ENCODE measurements at places on chromosomes 1 and 21.
A peak's percentile ranks its signal among the peaks of the same experiment; 100 is the strongest.

DNA sequence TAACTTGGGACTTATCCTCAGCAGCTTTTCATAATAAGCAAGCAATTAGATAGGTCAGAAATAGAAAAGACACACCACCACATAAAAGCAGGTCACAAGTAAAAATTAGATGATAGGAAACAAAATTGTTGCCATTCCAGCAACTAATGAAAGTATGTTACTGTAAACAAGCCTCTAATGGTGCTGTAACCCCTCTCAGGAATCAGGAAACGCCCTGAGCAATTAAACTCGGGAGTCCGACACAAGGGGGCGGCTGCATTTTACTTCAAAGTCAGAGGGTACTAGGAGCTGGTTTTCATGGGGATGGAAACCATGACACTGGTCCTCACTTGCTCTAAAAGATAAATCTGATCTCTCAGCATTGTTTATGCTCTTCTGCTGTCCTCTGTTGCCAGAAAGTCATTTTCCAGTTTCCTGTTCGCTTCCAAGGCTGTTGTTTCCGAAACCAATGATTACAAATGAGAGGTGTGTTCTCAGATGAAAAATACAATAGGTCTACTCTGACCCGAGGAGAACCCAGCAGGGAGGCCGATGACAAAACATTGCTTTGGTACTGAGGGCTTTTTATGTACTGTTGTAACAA, 93.4 kb downstream of the TGFBR3 start:
- no peak for DNase-seq

- DNase-seq, result no peak
These were observed 496.6 kb downstream of the DPYD start for GRCh38 chr1:97424209-97424608.

DNA sequence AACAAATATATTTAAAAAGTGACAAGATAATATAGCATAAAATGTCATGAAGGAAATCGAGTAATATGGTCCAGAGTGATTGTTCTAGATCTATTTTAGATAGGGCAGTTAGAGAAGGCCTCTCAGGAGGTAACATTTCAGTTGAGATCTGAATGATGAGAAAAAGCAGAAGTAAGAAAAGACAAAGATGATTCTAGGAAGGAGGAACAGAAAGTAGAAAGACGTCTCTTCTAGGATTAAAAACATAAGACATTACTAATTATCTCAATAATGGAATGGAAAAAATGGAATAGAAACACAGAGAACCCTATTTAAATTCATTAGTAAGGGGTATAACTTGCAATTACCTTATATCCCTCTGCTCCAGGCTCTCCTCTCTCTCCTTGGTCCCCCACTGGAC, 130.0 kb upstream of the ZNHIT6 start:
- DNase-seq, result no peak

DNA sequence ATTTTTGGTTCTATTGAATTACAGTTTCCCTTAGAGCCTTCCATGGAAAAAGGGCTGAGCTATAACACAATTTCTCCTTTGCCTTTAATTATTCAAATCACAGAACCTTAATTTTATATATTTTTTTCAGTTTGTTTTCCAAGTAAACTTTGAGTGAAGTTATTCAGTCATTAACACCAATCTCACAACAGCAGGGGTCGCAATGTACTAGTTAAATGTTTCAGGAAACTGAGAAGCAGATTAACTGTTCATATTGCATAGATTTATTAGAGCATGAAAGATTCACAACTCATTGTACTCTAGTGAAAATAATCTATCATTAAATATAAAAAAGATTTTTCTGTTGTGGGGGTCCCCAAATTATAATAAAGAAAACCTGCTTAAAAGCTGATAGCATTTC, 64.1 kb downstream of the KIFAP3 start:
- no peak for DNase-seq

GRCh38 chr1:157310401-157310800, 172.2 kb upstream of the ETV3 start:
- no peak for DNase-seq

- no peak for DNase-seq
These were observed 215.4 kb downstream of the PBX1 start for GRCh38 chr1:164774413-164774812.

DNA sequence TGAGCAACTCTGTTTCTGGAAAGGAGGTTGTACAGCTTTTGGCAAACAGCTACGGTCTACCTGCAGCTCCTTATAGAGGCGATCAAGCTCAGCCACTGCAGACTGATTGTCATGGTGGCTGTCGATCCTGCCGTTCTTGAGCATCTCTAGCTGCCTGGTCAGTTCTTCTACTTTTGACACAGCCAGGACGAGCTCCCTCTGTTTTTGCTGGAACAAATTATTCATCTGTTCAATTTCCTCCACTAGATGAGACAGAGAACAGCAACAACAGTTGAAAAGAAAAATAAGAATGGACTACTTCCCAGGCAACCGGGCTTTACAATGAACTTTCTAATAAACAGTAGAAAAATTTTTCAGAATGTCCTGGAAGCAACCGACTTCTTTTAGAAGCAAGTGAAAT, 42.5 kb downstream of the TP53BP2 start:
- no peak for DNase-seq

DNA sequence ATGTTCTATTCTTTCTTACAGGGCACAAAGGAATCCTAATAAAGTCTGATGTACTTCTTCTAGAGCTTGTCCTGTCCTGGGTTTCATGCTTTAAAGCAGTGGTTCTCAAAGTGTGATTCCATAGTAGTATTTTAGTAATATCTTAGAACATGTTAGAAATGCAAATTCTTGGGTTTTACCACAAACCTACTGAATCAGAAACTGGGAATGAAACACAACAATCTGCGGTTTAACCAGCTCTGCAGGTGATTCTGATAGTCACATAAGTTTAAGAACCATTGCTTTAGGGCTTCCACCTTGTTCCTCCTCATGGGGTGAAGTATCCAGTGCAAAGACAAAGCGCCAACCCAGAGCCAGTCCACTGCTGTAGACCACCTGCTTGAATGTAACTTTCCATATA, 41.1 kb downstream of the NGF start:
- no peak for DNase-seq

DNA sequence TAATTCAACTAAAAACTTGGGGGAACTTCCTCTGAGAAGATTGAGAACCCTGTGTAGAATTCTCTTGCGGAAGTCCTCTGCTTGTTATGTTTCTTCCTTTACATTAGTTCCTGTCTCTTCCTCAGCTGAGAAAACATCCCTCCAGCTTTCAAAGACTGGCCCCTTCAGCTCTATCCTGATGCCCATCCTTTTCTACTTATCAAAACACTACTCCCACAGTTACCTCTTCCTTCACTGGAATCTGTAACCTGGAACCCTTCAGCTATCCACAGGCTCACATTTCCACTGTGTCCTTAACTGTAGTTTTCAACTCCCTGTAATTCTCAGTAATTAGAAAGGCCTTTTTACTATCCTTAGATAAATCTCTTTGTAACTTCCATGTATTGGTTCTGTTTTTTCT, 6.0 kb upstream of the DEDD start:
- DNase-seq, result no peak

- DNase-seq, result no peak
These were observed 58.6 kb upstream of the TNR start for GRCh38 chr1:175801979-175802378.

DNA sequence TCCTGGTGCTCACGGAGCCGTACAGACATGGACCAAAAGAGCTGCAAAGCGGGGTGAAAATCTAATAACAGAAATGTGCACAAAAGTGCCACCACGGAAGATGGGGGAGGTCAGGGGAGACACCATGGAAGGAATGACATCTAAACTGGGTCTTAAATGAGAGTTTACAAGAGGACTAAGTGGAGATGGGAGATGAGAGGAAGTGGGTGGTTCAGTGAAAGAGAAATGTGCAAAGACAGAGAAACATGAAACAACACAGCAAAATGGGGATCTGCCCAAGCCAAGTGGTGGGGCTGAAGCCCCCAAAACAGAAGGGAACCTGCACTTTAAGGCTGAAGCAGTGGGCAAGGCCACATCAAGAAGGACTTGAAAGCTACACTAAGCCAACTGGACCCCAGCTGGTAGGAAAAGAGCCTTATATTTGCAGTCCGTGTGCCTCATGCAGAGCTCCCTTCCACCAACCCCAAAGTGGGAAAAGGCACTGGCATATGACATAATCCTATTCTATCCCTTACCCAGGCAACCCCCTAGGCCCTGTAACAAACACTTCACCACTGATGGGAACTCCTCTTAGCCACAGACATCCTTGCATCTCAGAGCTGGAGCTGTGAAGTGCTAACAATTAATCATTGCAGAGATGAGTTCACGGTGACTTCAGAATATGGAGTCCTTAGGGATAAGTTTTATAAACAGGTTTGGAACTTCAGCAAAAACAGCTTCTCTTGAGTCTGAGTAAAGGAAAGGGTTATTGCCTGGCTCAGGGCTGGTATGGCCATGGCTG, 198.6 kb upstream of the EDN2 start:
- no peak for DNase-seq

DNA sequence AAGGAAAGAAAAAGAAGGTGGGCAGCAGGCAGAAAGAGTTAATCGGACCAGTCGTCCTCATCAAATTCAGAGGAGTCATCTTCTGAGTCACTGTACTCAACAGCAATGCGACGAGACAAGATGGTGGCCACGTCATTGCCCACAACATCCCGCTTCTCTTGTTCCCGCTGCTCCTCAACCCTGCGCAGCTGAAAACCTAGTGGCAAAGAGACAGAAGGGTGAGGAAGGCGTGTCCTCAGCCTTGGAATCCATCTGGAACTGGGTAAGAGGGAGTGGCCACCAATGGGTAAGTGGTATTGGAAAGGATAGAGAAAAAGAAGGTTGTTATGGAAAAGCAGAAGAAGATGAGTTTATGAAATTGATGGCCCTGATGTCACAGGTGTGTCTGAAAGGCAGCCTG, 15.7 kb downstream of the GPR3 start:
- no peak for DNase-seq

DNA sequence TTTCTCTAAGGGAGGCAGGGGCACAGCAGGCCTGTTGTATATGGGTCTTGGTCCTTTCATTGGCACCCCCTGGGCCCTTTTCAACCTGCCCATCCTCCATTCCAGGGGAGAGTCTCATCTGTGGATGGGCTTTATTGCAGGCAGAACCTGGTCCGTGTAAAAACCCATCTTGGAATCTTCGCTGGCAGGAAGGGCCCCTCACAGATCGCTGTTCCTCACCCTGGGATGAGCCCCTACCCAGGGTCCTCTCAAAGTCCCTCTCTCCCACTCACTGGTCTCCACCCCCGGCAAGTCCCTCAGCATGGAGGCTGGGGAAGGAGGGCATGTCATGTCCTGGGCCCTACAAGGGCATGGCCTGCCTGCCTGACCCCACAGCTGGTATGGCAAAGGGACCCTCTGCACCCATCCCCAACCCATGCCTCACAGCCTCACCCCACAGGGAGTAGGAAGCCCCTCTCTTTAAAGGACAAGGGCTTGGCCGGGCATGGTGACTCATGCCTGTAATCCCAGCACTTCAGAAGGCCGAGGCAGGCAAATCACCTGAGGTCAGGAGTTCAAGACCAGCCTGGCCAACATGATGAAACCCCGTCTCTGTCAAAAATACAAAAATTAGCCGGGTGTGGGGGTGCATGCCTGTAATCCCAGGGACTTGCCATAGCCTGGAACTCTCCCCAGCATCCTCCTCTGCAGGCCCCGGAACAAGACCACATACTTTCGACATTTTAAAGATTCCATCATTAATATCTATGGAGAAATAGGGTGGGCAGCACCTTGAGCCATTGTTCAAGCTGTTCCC, 13.2 kb upstream of the CDA start:
- DNase-seq, result no peak

- no peak for DNase-seq
These were observed 33.3 kb downstream of the ADCY10 start for GRCh38 chr1:167880580-167881021.

- no peak for DNase-seq
These were observed 10.8 kb downstream of the TRIM45 start for GRCh38 chr1:117110774-117111173.

- no peak for DNase-seq
These were observed 4.8 kb downstream of the FASLG start for GRCh38 chr1:172663732-172664131.

- no peak for DNase-seq
These were observed 255.1 kb upstream of the CXADR start for GRCh38 chr21:17257784-17258183.

DNA sequence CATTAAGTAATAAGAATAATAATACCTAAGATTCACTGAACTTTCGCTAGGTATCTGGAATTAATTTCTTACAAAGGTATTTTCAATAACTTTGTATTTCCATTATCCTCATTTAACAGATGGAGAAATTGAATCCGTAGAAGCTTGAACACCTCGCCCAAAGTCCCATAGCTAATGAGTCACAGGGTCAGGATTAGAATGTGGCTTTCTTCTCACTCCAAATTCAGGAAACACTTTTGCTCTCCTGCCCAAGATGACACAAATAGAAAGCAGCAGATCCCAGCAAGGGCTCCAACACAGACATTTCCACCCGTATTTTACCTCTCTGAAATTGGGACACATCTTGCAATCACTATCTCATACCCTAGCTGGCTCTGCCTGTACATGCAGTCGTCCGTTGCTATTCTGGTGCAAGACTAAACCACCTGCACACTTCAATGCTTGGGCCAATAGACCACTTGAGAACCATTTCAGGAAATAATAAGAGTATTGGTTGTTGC, 125.9 kb upstream of the GREM2 start:
- peak; percentile 26 for DNase-seq

- DNase-seq, result no peak
These were observed 49.9 kb upstream of the EDN2 start for GRCh38 chr1:41534181-41535076.

GRCh38 chr1:86765073-86765472, 60.7 kb downstream of the SH3GLB1 start:
- DNase-seq, result no peak

DNA sequence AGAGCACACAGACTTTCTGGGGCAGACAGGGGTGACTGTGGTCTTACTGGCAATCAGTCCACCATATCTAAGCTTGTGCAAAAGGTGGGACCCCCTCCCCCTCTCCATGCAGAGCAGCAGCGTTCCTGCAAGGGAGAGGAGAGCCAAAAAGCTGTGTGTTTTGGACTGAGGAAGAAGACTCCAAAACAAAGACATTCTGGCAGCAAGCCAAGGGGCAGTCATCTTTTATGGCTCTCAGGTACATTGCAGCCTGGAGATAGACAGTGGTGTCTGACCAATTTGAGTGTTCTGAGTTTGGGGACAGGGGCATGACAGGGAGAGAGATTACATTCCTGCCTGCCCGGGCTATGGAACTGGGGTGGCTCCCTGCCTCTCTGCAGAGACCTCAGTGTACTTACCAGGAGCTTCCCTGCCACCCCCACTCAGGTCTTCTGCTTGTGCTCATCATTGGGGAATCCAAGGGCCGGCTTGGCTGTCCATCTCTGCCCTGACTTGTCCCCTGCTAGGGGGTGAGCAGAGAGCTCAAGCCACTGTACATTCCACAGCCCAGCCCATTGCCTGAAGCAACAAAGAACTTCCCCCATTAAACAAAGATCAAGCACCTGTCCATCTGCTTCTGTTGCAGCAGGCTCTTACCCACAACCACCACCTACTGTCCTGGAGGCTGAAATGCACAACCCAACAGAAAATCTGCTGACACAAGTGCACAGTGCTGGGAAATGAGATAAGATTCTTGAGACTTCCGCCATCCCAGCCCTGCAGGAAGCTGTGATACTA, 131.1 kb downstream of the EVI5 start:
- no peak for DNase-seq

- DNase-seq, result no peak
These were observed 13.4 kb upstream of the RNF223 start for GRCh38 chr1:1087351-1088028.

- no peak for DNase-seq
These were observed 2.4 kb upstream of the CSMD2 start for GRCh38 chr1:34167389-34167788.

Measured in cerebellar nuclear complex (tissue), 1 donor.